ENCODE measurements at places on chromosomes 1 and 21.

DNA sequence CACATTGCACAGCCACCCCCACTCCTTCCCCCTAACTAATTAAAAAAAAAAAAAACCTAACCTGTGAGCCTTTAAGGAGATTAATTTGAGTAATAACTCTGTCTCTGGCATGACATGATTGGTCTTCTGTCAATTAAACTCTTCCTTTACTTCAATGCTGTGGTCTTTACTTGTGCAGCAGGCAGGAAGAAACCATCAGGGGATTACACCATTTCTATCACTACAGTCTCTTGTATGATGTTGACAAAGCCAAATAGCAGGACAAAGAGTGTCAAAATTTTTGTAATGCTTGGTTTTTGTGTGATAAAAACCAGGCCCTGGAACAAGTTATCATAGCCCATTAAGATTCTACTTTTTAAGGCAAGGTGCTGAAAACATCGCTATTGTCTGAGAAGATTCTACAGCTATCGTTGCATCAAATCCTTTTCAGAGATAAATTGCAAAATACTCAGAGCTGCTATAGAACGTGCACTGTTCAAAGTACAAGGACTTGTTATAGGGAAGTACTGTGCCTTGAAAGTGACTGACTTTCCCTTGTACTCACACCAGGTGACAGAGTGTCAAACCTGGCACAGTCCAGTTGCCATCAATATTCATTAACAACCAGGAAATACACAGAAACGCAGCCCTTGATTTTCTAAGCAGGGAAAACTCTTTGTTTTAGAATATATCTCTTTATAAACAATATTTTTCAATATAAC is 37.7 kb downstream of the LHX9 start:
- no peak for DNase-seq

- no peak for DNase-seq
Observed at GRCh38 chr1:110385369-110385768, 5.5 kb downstream of the SLC16A4 start.

- DNase-seq: no peak
Observed at GRCh38 chr1:10143961-10144485, 66.3 kb upstream of the KIF1B start.

GRCh38 chr1:17351598-17352324 is 20.2 kb upstream of the PADI6 start:
- no peak for DNase-seq

- DNase-seq: no peak
Observed at GRCh38 chr1:162676750-162677149, 44.5 kb downstream of the DDR2 start.

GRCh38 chr1:208211921-208212843 is 32.0 kb downstream of the PLXNA2 start:
- DNase-seq: no peak

DNA sequence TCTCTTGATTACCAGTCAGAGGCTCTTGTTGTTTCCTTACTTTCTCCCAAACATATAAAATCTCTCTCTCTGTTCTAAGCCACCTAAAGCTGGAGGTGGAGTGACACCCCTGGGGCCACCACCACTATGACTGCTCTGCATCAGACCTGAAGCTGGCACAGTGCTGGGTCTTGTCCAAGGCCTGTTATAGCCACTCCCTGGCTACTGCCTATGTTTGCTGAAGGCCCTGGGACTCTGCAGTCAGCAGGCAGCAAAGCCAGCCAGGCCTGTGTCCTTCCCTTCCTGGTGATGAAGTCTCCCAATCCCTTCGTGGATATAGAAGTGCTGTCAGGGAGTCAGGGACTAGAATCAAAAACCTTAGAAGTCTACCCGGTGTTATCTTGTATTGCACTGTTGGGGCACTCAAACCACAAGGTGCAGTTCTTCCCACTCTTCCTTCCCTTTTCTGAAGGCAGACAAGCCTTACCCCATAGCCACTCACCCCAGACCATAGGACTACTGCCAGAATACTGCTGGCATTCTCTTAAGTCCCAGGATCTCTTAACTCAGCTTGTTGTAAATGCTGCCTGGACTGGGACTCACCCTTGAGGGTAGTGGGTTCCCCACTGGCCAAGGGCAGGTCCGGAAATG is 103.1 kb downstream of the RPS6KC1 start:
- no peak for DNase-seq

GRCh38 chr21:14677639-14678179 is 131.6 kb upstream of the SAMSN1 start:
- DNase-seq: no peak

DNA sequence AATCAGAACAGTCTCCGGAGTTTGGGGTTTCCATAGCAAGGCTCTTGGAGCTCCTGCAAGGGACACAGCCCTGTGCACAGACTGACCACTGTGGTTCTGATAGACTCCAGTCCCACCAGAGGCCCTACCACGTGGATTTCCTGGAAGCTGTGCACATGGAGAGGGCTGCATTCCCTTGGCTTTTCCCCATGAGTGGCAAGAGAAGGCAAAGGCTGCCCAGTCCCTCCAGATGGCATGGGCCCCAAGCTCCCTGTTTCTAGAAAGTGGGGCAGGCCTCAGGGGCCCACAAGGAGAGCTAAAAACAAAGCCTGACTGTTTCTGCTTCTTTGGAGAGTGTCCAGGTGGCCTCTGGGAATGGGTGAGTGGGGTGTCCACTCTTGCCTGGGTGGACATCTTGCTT is 87.5 kb downstream of the DDX20 start:
- no peak for DNase-seq

DNA sequence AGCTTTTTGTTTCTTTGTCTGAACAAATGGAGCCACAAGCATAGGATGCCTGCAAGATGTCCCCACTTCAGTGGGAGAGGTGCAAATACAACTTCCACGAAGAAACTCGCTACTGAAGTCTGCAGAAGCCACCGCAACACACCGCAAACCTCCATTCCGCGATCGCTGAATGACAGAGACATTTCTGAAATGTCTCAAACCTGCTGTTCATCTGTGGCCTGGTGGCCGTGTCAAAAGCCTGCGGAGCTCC is 1.0 kb downstream of the TP53BP2 start:
- DNase-seq: no peak

DNA sequence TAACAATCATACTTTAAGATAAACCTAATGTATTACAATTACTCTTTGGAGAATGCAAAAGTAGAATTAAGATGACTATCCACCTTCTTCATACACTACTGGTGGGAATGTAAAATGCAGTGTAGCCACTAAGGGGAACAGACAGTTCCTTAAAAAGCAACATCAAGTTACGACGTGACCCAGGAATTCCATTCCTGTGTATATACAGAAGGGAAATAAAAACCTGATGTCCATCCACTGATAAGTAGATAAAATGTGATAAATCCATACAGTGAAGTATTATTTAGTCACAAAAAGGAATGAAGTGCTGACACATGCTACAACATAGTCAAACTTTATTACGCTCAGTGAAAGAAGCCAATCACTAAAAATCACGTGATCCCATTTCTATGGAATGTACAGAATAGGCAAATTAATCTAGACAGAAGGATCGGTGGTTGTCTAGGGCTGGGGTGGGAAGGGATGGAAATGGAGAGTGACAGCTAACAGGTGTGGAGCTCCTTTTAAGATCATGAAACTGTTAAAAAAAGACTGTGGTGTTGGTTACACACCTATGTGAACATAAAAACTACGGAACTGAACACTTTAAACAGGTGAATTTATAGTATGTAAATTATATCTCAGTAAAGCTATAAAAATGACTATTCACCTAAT is 42.1 kb downstream of the NRIP1 start:
- DNase-seq: no peak

GRCh38 chr21:31892686-31893085 is 19.9 kb downstream of the HUNK start:
- no peak for DNase-seq

DNA sequence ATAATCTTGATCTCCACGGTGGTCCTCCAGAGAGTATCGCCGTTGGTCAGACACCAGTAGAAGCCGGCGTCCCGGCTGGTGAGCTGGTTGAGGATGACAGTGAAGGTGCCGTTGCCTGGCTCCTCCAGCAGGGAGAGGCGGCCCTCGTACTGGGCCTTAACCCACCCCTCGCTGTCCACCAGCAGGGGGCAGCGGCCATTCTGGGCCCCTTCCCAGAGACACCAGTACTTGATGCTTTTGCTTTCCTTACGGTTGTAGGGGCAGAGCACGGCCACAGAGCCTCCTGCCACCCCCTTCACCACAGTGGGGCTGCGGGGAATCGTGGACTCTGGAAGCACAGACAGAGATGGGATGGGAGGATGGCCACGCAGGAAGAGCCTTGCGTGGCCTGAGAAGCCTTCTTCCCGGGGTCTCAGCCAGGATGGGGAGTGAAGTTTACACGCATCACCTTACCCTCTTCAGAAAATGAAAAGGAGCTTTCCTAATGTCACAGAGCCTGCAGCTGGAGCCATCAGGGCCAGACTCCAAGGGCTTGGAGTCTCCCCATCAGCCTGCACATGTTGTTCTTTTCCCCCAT is 10.7 kb downstream of the PIGR start:
- no peak for DNase-seq

DNA sequence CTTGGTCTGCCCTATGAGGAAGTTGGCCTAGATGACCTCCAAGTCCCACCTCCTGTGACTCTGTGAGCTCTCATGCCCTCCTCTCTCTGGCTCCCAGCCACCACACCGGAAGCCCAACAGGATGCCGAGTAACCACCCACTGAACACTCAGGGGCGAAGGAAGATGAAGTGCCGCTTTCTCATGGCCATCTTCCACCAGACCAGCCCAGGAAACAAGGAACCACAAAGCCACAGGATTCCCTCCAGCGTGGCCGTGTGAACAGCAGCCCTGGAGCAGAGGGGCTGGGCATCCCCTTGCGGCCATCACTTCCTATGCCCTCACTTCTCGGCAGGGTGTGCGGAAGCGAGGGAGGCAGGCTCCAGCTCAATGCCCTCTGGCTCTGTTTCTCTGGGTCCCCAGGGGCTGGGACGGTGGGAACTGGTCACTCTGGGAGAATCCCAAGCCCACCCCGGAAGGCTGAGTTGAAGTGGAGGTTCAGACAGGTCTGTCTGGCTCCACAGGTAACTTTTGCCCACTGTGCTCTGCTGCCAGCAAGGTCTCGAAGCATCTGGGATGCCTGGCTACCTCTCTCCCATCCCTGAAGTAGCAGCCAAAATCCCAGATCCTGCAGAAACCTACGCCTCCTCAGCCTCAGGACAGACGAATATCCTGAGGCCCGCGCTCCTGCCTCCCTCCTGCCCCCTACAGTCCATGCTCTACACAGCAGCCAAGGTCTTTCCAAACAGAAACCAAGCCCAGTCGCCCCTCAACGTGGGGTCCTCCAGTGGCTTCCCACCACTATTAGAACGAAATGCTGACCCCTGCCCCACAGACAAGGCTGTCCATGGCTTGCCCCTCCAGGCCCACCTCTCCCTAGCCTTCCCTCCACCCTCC is 44.2 kb upstream of the ECE1 start:
- DNase-seq: peak; percentile 57
